Activated CD8-positive, alpha-beta memory T cell treated with anti-CD3 and anti-CD28 coated beads, Interleukin-2, amount 50 U/mL, for 4 hours (primary cell): ENCODE measurements at places on chromosomes 6 and 20.

DNA sequence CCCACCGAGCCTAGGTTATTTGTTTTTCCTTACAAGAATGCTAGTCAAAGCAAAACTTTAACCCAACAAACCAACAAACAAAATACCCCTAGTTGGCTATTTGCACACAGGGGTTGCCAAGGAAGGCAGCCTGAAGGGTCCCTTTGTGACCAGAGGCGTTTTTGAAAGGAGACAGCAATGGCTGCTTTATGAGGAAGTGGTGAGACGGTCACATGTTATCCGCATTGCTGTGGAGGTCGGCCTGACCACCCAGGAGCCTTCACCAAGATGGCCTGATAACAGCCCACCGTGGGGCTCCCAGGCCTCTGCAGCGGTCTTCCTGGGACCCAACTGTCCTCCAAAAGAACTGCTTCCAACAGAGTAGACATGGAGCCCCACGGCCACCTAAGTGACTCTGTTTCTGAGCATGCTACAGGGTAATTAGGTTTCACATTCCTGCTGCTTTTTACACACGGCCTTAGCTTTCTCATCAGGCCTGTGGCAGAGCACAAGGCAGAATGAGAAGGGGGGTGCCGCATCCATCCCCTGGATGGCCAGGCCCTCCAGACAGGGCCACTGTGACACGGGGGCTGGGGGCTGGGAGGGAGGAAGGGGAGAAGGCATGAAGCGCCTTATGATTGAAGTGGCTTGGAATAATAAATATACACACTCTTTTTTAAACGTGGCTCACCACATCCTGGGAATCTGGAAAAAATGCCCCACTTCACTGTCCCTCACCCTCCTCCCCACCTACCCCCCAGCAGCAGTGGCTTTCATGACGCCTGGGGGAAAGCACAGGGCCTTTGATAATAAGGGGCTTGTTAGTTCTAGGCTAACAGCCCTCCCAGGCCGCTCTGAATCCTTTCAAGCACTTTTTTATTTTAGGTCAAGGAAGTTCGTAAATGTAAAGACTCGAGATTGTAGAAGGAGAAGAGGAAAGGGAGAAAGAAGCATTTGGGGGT is 86.0 kb downstream of the CLIC5 start:
- no peak for DNase-seq

- no peak for DNase-seq
Observed at GRCh38 chr20:53247468-53248103, 275.4 kb downstream of the TSHZ2 start.

- DNase-seq, result no peak
Observed at GRCh38 chr20:33013701-33014326, 6.3 kb downstream of the BPIFB2 start.

- no peak for DNase-seq
Observed at GRCh38 chr6:111944541-111944940, 71.3 kb upstream of the FYN start.

DNA sequence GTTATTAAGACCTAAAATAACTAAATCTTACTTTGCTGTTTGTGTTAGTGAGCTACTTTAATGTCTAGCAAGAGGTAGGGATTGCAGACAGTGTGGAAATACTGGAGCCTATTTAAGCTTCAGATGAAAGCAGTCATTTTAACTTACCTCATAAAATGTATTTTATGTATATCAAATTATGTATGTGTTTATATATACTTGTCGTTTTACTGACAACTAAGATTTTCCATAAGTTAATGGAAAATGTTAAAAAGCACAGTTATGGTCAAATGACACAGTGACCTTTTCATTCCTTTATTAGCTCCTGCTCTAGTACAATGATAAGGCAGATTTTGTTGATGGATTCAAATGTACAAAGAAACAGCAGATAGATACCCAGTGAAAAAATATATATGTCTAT is 34.6 kb downstream of the QKI start:
- no peak for DNase-seq

GRCh38 chr6:26464416-26465131 is 6.8 kb downstream of the BTN2A1 start:
- DNase-seq, result no peak

- no peak for DNase-seq
Observed at GRCh38 chr6:26330859-26331217, 34.2 kb upstream of the BTN3A2 start.

GRCh38 chr20:2692036-2692885 is at the start of gene EBF4:
Gene EBF4, plus strand, starts transcription at chr20:2692780. Its CDS starts 866 bp downstream, at chr20:2693646.
- peak; percentile 40 for DNase-seq

DNA sequence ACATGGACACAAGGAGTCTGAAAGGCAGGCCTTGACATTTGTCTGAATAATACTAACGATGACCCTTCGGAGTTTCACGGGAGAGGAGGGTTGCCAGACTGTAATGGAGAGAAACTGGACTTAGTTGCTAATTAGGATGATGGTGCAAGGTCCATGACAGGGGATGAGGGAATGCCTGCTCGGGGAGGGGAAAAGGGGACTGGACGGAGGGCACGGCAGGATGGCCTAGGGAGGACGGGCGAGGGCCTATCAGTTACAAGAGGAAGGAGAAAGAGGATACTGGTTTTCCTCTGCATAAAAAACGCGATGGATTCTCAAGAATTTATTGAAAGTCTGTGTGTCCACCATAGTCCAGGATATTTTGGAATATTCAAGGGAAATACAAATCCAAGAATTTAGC is 42.7 kb downstream of the IRAK1BP1 start:
- DNase-seq, result no peak

GRCh38 chr6:168367285-168367751 is 47.7 kb upstream of the DACT2 start:
- DNase-seq, result no peak

DNA sequence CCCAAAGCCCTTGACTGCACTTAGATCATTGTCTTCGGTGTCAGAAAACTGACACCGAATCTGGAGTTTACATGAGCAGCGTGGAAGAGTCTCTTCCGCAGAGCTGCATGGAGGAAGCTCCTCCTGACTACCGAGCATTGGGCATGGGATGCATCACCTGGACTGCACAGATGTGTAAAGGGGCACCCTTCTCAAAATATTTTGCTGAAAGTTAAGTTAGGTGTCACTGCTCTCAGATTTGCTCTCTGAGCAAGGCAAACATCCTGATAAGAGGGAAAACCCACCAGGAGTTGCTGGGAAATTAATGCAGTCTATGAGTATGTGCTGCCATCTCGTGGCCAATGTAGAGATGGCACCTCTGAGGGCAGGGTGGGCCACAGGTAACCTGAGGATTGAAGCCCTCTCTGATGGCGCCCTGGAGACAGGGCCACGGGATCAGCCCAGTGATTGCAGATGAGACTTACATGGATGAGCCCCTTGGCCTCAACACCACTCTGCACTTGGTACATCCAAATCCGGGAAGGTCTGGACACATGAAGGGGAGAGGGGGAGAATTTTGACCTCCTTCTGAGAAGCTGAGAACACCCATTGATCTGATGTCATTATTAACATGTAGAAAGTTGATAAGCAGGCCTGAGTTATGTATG is 129.9 kb downstream of the LPA start:
- peak; percentile 65 for DNase-seq

- peak; percentile 18 for DNase-seq
Observed at GRCh38 chr6:47413752-47414422, 63.7 kb upstream of the CD2AP start.

DNA sequence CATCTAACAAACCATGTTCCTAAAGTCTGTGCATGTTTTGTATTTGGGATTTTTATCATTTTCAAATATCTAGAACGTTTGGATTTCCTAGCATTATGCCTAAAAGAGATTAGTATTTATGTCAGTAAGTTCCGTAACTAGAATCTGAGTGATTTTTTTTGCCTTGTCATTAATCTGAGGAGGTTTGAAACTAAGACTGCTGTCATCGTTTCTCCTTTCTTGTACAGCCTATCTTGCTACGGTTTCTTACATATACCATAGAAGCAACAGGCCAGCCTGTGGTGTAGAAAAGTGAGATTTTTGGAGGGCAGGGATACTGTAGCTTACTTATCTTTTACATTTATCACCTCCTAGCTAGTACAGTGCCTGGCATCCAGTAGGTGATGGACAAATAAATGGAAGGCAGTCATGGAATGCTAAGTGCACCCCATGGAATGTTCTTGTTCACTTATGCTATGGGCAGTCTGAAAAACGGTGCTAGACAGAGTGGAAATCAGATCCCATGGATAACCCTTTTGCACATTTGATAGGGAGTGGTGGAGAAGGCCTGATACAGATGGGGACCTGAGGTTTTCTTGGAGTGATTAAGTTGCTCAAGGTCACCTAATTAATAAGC is 93.9 kb downstream of the ARID1B start:
- DNase-seq, result no peak

GRCh38 chr6:55388211-55388610 is 60.9 kb downstream of the GFRAL start:
- no peak for DNase-seq

DNA sequence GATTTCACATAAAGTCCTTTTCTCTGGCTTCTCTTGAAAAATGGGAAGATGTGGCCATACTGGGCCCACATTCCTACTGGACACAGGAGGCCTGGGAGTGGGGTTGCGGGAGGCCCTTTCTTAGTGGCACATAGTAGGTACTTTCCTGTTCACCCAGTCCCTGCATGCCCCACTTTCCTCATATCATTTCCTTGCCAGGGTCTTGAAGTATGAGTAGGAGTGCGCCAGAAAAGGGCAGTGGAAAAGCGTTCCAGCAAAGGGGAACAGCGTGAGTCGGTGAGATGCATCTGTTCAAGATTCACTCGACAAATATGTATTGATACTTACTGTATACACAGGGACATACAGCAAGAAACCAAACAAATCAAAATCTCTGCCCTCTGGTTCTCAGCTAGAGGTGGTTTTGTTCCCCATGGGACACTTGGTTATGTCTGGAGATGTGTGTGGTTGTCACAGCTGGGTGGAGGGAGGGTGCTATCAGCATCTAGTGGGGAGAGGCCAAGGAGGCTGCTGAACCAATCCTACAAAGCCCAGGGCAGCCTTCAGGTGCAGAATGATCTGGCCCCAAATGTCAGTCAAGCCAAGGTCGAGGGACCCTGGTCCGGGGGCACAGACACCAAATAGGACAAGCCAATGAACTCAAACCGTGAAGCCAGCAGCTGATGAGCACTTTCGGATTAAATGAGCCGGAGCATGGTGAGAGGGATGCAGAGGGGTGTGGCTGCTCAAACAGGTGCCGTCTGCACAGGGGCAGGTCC is 151.4 kb downstream of the CEBPB start:
- no peak for DNase-seq

- DNase-seq, result no peak
Observed at GRCh38 chr6:156564807-156565149, 212.4 kb upstream of the ARID1B start.

- DNase-seq, result no peak
Observed at GRCh38 chr6:47267301-47267700, 42.4 kb downstream of the TNFRSF21 start.

DNA sequence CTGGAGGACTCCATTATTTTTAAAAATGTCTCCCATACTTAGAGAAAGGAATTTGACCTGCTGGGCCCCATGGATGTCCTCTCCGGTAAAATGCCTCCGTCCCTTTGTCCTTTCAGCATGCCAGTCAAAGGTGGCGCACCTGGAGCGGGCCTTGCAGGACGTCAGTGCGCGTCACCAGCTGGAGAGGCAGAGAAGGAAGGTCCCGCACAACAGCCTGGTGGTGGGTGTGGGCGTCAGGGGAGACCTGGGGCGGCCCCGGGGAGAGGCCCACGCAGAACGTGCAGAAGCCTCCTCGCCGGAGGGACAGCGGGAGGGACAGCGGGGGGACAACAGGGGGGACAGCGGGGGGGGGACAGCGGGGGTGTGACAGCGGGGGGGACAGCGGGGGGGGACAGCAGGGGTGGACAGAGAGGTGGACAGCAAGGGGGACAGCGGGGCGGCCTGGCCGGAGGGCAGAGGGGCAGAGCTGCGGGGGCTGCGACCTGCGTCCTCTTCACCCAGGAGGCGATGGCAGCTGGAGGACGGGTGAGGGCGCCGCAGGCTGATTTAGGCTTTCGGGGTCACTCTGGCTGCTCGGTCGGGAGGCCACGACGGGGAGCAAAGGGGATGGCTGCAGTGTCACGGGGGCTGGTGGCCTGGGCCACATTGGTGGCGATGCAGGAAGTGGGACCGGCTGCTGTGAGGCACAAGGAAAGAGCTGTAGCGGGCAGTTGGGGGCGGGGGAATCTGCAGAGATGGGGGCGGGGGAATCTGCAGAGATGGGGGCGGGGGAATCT is 859 bp upstream of the KIF25 start:
- DNase-seq, result no peak

DNA sequence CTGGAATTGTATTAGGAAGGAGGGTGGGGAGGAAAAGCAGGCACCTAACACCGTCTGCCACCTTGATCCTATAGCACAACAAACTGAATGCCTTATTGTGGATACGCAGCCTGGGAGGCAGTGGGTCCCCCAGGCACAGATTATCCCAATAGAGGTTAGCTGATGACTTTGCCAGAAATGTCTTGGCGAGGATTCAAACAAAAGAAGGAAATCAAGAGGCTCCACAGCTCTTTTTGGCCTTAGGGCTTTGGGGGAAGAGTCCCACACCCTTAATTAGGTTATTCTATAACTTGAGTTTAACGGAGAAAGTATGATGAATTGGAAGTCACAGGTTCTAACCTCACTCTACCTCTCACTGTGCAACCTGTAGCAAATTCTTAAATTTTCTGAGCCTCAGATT is 102.0 kb downstream of the MRPL14 start:
- no peak for DNase-seq

- DNase-seq, result no peak
Observed at GRCh38 chr20:24445510-24446170, 23.8 kb upstream of the SYNDIG1 start.

DNA sequence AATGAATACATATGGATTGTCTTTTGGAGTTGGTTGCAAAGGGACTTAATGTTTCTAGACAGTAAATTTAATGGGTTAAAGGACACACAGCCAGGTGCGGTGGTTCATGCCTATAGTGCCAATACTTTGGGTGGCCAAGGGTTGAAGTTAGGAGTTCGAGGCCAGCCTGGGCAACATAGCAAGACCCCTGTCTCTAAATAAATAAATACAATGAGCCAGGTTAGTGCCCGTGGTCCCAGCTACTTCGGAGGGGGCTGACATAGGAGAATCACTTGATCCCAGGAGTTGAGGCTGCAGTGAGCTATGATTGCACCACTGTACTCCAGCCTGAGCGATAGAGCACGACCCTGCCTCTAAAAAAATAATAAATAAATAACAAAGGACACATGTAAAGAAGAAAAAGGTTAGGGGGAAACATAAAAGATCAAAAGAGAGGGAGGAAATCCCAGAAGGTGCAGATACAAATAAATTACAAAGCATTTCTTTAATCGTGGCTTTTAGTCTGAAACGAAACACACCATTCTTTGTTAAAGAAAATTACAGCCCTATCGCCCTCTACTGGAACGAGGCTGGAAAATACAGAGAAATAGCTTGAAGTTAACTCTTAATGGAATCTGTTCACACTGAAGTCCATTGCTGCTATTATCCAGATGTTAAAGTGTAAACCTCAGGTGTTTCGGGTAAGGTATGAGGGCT is 42.6 kb upstream of the SCML4 start:
- DNase-seq, result no peak
